Stimulated activated CD4-positive, alpha-beta T cell treated with anti-CD3 and anti-CD28 coated beads, Interleukin-15, amount 100 ng/mL, for 1 hour (primary cell): ENCODE measurements at places on chromosomes 2 and 18.

DNA sequence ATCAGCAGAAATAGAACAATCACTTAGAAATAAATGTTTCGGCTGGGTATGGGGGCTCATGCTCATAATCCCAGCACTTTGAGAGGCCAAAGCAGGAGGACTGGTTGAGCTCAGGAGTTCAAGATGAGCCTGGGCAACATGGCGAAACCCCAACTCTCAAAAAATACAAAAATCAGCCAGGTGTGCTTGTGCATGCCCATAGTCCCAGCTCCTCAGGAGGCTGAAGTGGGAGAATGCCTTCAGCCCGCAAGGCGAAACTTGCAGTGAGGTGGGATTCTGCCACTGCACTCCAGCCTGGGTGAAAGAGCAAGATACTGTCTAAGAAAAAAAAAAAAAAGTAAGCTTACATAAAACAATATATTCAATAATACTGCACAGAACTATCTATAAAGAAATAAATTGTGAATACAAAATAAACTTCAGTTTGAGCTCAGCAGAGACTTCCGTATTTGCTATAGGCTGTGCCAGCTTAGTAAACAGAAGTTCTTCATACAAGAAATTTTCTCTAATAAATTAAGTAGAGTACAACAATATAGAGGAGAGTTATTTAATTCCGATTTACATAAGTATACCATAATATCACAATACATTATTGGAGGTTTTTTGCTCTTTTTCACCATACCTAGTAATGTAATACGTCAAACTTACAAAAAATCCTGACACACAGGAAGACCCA lies 43.6 kb downstream of the SRBD1 start:
- no peak for DNase-seq

- no peak for DNase-seq
Observed at GRCh38 chr2:231691251-231691772, 17.0 kb upstream of the PTMA start.

DNA sequence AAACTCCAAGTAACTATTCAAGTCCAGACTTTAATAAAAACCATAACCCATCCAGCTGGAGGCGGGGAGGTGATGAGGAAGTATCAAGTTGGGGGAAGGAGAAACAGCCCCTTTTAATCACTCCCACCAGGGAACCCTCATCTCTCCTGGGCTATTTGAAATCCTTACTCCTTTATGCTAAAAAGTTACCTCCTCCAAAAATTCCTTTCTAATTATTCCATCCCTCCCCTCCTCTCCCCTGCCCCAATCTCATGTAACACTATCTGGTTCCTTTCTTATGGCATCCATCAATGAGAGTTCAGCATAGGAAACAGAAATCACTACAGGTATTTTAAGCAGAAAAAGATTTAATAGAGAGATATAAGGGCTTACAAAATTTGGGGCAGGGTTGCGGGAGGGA lies 9.3 kb upstream of the SLC14A2 start:
- no peak for DNase-seq

DNA sequence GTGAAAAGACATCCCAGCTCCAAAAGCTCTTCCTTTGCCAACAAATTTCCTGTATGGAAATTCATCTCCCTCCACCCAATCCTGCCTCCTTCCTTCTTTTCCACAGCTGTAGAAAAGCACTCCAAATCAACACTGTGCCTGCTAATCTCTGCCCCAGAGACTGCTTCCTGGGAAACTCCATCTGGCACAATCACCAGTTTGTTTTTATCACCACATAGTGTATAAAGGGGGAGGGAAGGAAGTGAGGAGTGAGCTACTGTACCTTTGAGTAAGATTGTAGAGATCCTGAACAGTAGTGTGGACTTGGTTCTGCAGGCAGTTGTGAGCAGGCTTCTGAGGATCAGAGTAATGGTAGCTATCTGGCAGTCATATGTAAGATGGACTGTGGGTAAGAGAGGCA lies 14.7 kb upstream of the FAM237A start:
- DNase-seq = no peak

GRCh38 chr2:178152033-178152432 lies 39.8 kb downstream of the RBM45 start:
- DNase-seq = no peak

- no peak for DNase-seq
Observed at GRCh38 chr2:173552531-173552930, 197.9 kb downstream of the CDCA7 start.

DNA sequence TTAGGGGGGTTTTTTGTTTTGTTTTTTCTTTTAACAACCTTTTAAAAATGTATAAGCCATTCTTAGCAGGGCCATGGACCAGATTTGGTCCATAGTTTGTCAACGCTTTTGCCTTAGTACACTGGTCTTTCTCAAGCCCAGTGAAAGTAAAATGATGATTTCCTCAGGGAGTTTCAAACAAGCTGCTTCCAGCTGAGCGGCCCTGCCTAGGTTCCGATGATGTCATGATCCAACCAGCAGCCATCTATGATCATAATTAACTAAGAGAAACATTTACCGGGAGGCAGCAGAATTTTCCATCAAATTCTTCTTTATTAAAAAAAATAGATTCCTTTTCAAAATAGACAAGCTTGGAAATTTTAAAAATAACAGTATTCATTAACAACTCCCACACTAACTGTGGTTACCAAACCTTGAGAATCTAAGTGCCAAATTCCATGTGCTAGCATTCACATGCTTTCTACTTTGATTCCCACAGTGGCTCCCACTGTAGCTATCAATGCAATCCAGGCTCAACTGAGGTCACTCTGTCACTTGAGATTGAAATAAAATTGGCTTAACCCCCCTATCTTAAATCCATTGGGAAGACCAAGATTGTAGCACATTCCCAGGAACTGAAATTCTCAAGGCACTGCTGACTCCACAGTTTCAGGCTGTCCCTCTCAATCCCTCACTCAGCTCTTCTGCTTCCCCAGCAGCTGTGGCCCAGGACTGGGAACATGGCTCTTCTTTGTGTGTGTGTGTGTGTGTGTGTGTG lies 148.9 kb downstream of the RNF152 start:
- DNase-seq = no peak

- DNase-seq = no peak
Observed at GRCh38 chr2:54274781-54275242, 18.8 kb upstream of the TSPYL6 start.

- peak; percentile 57 for DNase-seq
Observed at GRCh38 chr2:239275044-239275685, 125.7 kb downstream of the HDAC4 start.

- peak; percentile 3 for DNase-seq
Observed at GRCh38 chr2:101900375-101900774, 91.4 kb upstream of the IL1R2 start.

GRCh38 chr18:11544060-11544633 lies 65.2 kb upstream of the SLC35G4 start:
- DNase-seq = no peak

DNA sequence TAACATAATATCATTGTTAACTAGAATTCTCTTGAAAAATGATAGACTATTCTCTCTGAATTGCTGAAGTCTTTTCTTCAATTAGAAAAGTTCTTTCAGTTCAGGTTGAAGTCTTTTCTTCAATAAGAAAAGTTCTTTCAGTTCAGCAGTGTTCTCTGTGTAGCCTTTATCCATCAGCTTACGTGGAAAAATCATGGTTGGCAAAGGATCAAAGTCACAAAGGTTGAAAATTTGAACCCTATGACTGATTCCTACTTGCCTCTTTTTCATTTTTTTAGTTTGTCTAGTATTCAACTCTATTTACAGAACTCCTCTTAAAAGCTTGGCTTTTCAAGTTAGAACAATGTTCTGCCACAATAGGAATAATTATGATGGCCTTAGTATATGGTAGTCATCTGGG lies 25.8 kb downstream of the CAVIN2 start:
- no peak for DNase-seq

GRCh38 chr2:54047658-54048057 lies 67.8 kb upstream of the ACYP2 start:
- DNase-seq = no peak

- no peak for DNase-seq
Observed at GRCh38 chr2:217833439-217833838, 169.4 kb downstream of the TNS1 start.

DNA sequence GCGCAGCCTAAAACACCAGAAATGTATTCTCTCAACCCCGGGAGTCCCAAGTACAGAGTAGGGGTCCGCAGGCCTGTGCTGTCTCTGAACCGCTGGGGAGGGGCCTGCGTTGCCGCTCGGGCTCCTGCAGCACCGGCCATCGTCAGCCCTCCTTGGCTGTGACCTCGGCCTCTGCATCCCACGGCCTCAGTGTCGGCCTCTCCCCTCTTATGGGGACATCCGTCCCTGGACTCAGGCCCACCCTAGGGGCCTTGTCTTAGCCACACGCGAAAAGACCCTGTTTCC lies 50.5 kb downstream of the KCNG2 start:
- no peak for DNase-seq

DNA sequence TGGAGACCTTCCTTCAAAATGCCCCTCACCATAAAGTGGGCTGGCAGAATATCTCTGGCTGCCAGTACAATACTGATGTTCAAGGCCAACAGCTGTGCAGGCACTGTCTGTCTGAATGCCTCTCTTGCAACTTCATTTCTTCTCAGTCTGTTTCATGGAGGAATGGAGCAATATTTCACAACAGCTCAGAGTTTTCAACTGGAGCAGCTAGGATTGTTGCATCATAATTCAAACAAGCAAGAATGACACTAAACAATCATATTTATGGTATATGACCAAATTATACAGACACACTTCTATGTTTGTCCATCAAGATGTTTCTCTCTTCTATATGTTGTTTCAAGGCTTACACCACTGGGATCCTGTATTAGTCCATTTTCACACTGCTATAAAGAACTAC lies 444.2 kb downstream of the LRATD1 start:
- no peak for DNase-seq

DNA sequence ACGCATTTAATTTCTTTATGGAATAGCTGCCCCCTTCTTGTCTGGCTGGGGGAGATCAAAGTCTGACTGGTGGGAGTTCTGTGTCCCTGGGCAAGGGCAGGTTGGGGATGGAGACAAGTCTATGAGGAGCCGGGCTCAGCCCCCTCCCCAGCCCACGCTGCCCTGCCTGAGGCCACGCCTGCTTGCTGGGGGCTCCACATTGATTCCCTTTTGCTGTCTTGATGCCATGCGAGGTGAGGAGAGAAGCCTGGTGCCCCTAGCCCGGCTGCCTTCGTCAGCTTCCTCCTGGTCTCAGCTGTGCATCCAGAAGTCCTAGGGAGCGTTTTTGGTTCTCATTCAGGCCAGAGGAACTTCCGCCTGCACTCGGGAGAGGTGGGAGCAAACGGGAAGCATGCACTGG lies 247.9 kb downstream of the NDUFA10 start:
- no peak for DNase-seq

DNA sequence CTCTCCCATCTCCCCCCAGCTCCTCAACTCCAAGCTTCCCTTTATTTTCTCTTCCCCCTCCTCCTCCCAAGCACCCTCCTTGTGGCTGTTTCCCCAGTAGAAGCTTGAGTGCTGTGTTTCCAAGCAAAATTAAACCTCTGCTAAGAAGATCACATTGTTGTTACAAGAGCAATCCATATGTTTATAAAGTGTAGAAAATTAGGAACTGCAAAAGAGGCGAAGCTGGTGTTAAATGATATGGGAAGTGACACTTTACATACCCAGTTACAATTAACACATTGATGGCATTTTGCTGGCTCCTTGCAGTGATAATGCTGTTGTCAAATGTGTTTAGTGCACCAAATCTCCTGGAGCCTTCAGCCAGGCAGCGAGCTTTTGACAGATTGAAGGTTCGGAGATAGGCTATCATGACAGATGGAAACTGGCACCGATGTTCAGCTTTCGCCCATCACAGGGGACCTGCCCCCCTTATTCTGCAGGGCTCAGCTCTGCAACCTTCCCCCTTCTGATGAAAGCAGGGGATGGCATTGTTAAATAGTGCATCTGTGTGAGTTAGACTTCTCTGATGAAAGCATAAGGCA lies 259.8 kb upstream of the ATP5MC3 start:
- DNase-seq = no peak

- no peak for DNase-seq
Observed at GRCh38 chr2:16614314-16614860, 51.2 kb downstream of the CYRIA start.

DNA sequence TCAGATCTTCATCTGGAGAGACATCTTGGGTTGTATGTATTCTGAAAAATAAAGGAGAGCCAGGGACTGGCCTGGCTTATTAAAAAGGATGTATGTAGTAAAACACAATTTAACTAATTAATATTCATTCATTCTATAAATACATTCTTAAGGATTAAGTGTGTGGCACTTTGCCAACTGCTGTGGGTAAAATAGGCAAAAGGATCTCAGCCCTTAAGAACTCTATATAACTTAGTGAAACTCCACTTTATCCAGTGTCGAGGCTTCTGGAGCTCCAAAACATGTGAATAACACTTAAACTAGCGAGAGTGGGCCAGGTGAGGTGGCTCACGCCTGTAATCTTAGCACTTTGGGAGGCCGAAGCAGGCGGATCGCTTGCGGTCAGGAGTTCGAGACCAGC lies 7.7 kb upstream of the STK39 start:
- no peak for DNase-seq

DNA sequence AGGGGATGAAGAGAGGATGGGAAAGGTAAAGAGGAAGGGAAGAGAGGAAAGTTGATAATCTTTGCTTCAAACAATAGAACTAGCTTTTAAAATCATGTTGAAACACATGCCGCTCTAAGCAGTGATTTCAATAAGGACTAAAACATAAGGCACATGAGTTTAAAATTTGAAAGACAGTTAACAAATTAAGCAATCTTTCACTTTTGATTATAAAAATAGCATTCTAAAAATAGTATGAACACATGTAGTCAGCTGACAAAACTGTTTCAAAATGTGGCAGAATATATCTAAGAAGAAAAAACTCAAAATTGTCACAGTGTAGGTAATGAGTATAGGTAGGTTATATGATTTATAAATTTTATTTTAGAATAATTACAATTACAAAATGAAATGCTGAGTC lies 25.3 kb downstream of the PSME4 start:
- no peak for DNase-seq

DNA sequence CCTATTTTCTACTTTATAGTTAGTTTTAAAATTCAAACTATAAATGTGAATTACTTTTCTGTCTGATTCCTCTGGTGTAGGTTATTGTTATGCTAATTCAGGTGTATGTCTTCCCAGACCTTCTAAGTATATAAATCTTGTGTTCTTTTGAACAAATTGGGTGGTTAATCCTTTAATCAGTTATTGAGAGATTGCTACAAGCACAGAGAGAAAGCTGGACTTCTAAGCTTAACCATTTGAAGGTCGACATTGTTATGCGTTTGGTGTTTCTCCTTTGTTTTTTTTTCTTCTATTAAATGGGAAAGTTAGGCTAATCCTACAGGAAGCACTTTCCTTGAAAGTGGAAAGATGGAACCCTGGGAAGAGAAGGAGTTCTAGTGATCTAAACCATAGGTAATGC lies 592.6 kb downstream of the SLC4A3 start:
- no peak for DNase-seq

DNA sequence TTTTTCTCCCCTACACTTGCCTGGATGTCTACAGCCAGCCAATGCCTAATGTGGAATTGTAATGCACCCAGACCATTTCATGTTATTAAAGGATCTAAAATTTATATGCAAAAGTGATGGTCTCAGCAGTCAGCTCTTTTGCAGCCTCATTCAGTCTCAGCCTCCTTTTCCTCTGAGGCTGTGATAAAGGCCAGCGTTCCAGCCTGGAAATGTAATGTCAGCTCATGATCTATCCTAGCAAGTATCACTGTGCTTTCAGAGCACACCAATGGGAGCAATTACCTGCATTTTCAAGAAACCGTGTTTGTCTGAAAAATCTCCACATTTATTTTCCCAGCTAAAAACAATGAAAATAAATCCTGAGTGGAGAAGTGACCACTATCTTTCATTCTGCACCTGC lies 274.6 kb downstream of the CDH20 start:
- no peak for DNase-seq

GRCh38 chr2:207474863-207475485 lies 54.8 kb upstream of the CREB1 start:
- DNase-seq = no peak

GRCh38 chr2:127649100-127649611 lies 3.2 kb downstream of the GPR17 start:
- DNase-seq = no peak
